ENCODE measurements at places on chromosomes 4 and X.

DNA sequence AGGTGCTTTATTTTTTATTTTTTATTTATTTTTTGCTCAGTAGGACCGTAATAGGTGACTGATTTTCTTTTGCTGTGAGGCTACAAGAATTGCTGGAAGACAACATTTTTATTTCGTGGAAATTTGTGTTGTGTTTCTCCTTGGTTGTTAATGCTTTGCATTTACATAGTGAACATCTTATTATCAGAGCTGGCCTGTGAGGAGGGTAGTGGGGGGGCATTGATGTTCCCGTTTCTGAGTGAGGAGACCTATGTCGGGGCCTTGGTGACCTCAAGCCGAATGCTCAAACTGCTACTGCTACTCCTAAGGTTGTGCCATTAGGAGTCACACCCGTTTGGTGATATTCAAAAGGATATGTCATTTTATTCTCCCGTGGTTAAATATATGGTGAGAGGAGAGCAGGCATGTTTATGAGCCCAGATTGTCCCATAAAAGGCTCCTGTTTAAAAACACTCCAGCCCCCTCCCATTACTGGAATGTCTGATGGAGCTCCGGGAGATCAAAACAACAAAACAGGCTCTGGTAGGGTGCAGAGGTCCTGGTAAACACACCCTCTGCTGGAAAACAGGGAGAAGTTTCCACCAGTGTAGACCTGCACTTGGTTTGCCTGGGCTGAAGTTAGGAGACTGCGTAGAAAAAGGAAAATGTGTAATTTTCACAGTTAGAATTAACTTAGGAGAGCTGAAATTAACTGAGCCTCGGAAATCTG is 5.6 kb downstream of the PDGFRA start:
- no peak for DNase-seq

- no peak for DNase-seq
Observed at GRCh38 chr4:185883591-185883990, 71.6 kb upstream of the SORBS2 start.

GRCh38 chr4:30722359-30723200 is 2.4 kb downstream of the PCDH7 start:
- no peak for DNase-seq

GRCh38 chrX:154457491-154458115 is 478 bp upstream of the PLXNA3 start:
- DNase-seq: no peak

DNA sequence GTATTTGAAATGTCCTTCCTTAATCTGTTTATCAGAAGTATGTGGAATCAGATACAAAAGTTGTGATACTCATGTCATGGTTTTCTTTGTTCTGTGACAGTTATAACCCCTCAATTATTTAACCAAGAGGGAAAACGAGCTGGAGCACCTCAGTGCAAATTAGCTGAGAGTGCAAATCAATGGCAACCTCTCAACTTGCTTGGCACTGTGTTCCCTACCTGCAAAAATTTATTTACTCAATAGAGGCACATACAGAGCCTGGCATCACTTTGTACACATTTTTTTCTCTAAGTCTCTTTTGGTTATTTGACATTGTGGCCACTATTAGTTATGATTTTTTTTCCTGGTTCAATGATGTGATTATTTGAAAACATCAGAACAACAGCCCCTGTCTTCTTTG is 186.2 kb downstream of the STIM2 start:
- no peak for DNase-seq

DNA sequence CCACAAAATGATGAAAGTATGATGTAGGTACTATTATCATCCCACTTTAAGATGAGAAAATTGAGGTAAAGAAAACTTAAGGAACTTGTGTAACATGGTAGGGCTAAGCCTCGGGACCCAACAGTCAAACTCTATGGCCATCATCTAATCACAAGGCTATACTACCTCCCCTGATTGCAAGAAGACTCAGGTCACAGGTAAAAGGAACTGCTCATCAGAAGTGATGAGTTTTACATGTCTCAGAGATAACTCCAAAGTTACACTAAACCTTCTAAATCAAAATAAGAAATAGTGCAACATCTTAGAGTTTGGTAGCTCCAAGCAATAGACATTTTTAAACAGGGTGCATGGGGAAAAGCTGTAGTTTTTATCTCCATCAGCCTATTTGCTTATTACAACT is 96.5 kb upstream of the MYOZ2 start:
- no peak for DNase-seq

DNA sequence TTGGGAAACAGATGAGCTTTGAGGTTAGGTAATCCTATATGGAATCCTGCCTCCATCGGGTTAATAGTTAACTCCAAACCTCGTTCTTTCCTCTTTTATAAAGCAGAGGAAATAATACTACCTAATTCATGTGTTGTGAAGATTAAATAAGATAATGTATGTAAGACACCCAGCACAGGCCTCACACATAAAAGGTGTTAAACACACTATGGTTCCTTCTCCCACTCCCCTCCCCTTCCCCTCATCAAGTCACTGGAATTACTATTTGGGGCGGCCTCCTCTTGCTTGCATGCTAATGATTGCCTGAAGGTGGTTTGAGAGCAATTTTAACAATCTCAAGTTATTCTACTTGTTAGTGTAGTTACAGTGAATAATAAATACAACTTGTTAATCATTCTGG is 404.4 kb upstream of the RASGEF1B start:
- no peak for DNase-seq

DNA sequence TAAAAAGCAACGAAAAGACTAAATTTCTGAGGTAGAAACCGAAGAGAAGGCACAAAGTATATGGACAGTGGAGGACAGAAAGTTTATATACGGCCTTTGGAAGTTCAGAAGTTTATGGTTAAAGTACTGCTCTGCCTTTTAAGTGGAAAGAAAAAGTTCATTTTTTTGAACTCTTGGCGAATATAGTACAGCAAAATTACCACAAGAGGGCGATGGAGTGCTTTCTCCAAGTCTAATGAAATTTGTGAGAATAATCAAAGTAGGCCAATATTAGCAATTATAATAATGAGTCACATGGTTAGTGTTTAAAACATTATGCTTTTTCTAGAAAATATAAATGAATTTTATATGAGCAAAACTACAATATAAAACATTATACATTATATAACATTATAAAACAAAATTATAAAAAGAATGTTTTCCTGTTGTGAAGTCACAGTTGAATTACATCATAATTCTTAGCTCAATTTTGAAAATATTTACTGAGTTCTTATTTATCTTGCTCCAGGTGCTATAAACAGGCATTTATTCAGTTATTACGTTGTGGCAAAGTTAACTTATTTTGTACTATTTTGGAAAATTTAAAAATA is 136.2 kb upstream of the BMPR1B start:
- DNase-seq: no peak

DNA sequence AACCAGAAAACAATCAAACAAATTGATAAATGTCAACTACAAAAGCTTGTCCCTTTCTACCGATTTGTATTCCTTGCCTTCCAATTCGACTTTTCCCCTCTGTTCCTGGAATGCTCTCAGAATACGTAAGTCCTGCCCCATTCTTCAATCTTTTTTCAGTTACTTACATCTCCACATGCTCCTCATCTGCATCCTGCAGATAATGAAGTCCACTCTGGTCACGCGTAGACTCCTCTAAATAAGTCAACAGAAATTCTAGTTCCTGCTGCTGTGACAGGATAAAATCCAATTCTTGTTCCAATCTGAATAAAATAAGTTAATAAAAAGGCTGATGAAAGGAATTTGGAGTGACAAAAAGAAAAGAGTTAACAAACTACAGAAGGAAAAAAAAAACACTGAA is 34.4 kb upstream of the RBM41 start:
- no peak for DNase-seq

DNA sequence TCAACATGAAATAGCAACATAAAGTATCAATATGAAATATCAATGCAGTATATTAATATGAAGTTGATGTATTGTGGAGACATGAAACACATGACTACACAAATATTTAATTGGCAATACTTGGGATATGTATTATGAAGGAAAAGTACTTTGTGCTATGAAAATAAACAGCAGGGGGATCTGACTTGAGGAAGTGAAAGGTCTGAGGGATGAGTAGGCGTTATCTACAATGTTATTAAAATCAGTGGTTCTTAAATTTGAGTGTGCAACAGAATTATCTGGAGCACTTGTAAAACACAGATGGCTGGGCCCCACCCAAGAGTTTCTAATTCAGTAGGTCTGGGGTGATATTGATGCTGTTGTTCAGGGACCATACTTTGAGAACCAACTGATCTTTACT is 27.4 kb upstream of the ARX start:
- DNase-seq: no peak

DNA sequence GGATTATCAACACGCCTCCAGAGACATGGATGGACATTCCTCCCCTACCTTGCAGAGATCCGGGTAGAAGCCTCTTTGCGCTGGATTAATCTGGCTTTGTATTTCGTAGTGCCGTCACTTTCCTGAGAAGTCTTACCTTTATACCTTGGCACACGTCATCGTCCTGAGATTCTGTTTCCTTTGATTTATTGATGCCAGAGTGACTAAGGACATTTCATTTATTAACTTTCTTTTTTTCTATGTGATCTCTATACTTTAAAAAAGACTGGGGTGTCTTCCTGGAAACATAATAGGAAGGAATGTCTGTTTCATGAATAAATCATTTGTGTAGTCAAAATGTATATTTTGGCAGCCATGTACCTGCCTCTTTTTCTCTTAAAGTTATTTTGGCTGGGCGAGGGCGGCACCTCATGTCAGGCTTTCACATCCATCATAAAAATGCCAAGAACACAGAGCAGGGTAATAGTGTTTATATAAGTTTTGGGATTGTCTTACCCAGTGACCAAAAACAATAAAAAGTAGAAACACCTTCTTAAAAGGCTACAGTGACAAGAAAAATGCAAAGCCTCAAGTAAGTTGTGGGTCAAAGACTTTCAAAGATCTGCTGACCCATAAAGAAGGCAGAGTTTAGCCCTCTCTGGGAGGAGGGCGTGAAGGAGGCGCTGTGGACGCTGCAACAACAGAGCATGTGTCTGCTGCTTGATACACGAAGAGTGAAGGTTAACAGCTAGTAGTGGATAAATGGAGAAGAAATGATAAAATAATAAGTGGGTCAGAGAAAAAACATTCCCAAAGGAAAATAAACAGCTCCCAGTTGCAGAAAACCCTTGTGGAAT is 124.4 kb downstream of the SHROOM3 start:
- no peak for DNase-seq

DNA sequence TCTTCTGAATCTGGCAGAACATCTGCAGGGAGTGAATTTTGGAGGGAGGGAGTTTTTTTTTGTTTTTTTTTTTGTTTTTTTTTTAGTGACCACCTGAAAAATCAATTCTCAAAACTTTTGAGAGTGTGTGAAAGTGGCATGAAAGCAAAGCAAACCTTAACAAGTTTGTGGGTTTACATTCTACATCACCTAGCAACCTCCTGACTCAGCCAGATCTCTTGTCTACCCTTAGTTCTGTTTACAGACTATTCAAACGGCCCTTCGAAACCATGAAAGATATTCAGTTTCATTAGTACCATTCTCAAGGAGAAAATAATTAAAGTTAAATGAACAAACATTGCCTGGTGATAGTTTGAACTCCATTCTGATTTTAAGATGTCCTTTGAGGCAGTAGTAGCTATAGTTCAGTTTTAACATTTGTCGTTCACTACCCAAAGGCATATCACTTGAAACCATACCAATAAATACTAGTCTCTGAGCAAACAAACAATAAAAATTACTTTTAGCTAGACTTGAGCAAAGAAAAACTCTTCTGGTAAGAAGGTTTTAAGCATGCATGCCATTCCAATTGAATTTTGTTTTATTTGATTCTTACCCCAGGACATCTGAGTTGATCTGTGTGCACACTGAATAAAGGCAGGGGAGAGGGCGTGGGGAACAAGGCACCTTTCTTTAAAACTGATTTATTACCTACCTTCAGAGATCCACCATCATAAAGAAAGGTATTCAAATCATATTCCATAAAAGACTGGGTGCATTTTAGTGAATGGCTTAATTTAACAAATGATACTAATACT is 137.7 kb downstream of the ARX start:
- no peak for DNase-seq

- DNase-seq: no peak
Observed at GRCh38 chr4:70452946-70453345, 19.1 kb upstream of the MUC7 start.

DNA sequence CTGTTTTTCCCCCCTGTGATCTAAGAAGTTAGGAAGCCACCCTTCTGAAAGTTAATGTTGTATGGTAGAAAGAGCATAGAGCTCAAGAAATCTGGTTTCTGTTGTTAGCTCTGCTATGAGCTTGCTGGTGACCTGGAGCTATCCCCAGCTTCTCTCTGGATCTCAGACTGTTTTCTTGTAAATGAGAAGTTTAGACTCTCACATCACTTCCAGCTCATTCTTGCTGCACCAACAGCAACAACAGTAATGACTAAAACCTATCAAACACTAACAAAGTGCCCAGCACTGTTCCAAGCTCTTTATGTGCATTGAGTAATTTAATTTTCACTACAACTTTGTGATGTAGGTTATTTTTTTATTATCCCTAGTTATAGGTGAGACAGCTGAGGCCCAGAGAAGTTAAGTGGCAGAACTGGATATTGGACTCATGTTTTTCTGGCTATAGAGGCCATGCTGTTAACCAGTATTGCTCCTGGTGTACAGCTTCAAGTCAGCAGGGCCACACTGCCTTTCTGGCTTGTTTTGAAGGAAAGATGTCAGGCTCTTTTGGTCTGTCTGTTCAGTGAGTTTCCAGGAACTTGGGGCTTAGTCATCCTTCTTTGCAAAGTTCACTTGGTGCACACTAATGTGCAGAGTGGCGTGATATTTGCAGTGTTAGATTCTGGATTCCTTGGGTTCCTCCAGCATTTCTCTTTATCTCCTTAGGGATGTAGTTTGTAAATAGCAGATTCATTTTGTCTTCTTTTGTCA is 27.8 kb upstream of the TMEM164 start:
- DNase-seq: no peak

- DNase-seq: peak; percentile 46
Observed at GRCh38 chr4:129095811-129096454, at the start of gene C4orf33. Gene C4orf33 (plus strand): TSS chr4:129096152. CDS start chr4:129102611, 6,459 bp downstream.

GRCh38 chr4:10521424-10521823 is 64.2 kb upstream of the ZNF518B start:
- DNase-seq: no peak

All from stimulated activated CD8-positive, alpha-beta memory T cell treated with anti-CD3 and anti-CD28 coated beads, Interleukin-4, amount 100 ng/mL, for 1 hour (primary cell).